LHCN-M2 (cell line): ENCODE measurements at places on chromosomes 7 and 10. TPM values are rescaled to one million over a fixed set of nuclear protein-coding genes. Genes with fewer than 3 reads are reported as not detected.
A peak's percentile ranks its signal among the peaks of the same experiment; 100 is the strongest.

DENND2A gene
- total RNA-seq: not detected in 2 replicates

CPVL gene
- total RNA-seq: 0.06 and 0.19 TPM in 2 replicates

DNA sequence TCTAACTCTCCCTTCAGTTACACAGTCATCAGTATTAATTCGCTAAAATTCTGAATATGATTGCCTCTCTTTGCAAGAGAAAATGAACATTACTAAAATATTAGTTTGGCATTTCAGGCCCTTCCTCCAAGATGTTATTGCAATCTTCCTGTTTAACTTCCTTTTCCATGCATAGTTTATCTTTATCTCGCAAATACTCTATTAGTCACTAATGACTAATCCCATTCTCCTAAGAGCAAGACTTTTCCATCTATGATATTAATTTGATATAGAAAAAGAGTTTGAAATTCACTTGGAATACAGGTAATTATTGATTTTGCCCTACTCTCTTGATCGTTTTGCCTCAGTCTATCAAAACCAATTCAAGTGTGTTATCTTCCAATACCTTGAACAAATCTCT, 41.8 kb upstream of the SEMA3A start:
- DNase-seq: peak; percentile 57

DNA sequence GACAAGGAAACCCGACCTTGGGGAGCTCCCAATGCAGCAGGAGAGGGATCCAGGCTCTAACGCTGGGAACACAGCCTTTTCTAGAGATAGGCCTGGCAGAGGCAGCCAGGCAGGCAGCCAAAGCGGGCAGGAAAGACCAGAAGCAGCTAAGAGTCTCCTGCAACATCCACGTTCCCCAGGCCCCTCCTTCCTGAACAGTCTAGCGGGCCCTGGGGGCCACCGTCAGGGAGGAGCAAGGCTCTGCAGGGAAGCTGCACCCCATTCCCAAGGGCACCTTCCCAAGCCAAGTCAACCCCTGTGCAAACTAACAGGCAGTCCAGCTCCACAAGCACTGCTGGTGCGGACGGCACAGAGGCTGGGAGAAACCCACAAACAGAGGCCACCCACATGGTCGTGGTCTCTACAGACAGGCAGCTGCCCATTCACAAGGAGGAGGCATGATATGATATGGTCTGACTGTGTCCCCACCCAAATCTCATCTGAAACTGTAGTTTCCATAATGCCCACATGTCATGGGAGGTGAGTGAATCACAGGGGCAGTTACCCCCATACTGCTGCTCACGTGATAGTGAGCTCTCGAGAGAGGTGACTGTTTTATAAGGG, 115.7 kb downstream of the MAD1L1 start:
- DNase-seq: peak; percentile 68

GNAT3 gene
- not detected in 2 replicates for total RNA-seq

NACAD gene
- total RNA-seq: 2.6 and 2.9 TPM in 2 replicates

DNA sequence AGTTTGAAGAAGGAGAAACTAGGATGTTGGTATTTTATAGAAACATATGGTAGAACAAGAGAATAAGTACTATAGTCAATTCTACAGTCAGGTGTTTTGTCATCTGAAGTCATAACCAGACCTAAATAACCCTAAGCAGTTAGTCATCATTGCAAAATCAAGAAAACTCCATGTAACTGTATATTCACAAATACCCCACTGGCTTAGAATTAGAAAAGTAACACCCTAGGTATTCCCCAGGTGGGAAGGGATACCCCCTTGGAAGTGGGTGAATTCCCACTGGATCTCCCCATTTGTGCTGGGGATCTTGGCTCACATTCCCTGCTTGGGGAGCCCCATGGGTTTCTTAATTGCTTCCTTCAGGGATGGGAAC, 45.9 kb upstream of the ITGB8 start:
- no peak for DNase-seq

- DNase-seq: peak; percentile 93
Measured at GRCh38 chr10:70363971-70364771, 18.3 kb downstream of the LRRC20 start.

KLF14 gene
- not detected in 2 replicates for total RNA-seq

DNA sequence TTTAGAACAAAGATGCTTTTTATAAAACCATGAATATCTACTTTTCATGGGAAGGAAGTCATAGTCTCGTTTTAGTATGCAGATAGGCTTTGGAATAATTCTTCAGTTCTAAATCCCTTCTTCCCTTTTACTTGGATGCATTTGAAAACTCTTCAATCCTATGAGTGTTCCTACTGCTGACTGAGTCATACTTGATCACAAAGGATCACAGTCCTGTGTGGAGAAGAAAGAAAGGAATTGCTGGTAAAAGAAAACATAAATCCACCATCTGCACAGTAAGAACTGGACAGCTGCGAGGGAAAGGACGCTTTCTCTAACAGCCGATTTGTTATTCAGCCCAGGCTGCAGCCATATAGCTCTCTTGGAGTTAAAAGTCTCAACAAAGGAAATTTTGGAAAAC, 209.9 kb downstream of the SEMA3E start:
- DNase-seq: peak; percentile 67

DNA sequence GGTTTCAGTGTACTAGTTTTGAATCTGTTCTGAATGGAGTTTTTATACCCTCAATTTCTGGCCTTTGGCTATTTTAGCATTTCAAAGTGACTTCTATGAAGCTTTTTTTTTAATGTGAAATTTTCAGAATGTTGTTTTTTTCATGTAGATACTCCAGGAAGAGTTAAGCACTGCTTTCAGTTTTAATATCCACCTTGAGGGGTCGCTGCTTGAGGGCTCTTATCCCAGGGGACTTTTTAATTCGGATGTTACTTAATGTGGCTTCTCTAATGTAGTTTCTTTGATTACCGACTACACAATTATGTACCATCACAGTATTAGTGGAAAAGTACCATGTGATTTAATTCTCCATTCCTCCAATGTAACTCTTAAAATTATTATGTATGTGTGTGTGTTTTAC, 5.2 kb downstream of the IFIT5 start:
- DNase-seq: peak; percentile 57

DNA sequence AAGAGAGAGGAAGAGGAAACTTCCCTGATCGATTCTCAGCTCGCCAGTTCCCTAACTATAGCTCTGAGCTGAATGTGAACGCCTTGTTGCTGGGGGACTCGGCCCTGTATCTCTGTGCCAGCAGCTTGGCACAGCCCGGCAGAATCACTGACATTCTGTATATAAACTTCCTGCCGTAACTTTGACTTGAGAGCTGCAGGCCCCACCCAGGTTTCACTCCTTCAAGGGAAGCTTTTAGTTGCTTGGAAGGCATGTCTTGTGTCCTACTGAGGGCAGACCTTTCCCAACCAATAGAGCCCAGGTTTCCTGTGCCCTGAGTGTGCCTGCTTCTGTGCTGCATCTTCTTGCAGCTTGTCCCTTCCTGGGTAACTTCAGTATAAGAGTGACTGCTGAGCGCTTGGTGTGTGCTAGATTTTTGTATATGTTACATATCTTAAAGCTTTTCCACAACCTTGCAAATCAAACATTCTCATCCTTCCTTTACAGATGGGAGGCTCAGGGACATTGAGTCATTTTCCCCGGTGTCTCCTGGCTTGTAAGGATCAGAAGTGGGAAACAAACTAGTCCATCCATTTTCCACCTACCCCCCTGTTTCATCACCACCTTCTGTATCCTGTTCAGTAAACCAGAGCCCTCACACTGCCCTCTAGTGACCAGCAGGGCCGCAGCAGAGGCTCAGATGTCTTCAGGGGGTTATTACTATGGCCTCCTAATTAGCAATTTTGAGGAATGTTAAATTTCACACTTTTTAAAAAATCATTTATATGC, 225.2 kb upstream of the PRSS58 start:
- DNase-seq: peak; percentile 59

GPRIN2 gene
- not detected in 2 replicates for total RNA-seq

ADCYAP1R1 gene
- total RNA-seq: 0.06 TPM in 1 of 2 replicates, not detected in the other

MBLAC1 gene
- total RNA-seq: 1.9 and 5.9 TPM in 2 replicates

- no peak for DNase-seq
Measured at GRCh38 chr7:134792968-134793367, 13.5 kb downstream of the CALD1 start.

VWDE gene
- 0.11 and 0.51 TPM in 2 replicates for total RNA-seq

DNA sequence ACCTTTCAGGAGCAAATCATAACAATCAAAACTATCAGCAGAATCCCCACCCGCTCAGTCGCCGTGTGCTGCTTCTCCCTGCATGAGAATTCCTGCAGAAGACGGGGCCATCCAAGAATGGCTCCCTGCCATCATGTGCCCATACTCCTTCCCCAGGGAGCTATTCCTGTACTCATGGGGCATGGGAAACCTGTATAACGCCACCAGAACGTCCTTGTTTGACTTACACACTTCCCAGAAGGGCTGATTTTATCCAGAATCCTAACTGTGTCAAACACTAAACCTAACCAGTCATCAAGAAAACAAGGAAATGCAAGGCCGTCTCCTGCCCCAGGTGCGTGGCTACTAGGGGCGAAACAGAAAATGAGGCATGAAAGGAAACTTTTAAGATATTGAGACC, 16.0 kb downstream of the DIP2C start:
- DNase-seq: no peak

SPAG6 gene
- total RNA-seq: not detected in 2 replicates

DNA sequence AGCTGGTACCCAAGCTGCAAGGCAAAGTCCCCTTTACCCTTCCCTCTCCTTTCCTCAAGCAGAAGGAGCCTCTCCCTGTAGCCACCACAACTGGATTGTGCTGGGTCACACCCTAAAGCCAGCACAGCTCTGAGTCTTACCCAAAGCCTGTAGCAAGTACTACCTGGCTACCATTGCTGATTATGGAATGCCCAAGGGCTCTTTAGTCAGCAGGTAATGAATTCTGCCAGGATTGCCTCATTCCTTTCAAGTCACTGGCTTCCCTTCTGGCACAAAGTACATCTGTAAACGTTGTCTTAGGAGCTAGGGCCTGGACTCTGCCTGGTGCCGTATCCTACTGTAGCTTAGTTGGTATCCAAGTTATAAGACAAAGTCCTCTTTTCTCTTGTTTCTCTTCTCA, 52.0 kb downstream of the FAS start:
- no peak for DNase-seq

GRCh38 chr10:11180228-11180627, 162.6 kb downstream of the CELF2 start:
- DNase-seq: no peak

DNA sequence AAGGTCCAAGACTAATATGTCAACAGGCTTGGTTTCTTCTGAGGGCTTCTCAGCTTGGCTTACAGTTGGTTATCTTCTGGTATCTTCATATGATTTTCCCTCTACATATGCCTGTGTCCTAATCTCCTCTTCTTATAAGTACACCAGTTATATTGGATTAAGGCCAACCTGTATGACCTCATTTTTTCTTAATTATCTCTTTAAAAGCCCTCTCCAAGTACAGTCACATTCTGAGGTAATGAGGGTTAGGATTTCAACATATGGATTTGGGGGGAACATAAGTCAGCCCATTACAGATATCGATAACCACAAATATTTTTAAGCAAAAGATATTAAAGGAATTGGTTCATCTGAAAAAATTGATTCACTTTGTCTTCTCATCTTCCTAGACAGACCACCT, 49.2 kb downstream of the IQUB start:
- DNase-seq: no peak

ITPRID1 gene
- not detected in 2 replicates for total RNA-seq

GRCh38 chr7:111205251-111205650, 114.3 kb downstream of the LRRN3 start:
- DNase-seq: no peak

HOXA13 gene
- total RNA-seq: 0.06 and 0.11 TPM in 2 replicates

- peak; percentile 20 for DNase-seq
Measured at GRCh38 chr7:82413237-82413636, 30.3 kb downstream of the CACNA2D1 start.

NFE2L3 gene
- 1.6 and 2.6 TPM in 2 replicates for total RNA-seq

HOXA2 gene
- total RNA-seq: 0.46 and 0.51 TPM in 2 replicates

DNA sequence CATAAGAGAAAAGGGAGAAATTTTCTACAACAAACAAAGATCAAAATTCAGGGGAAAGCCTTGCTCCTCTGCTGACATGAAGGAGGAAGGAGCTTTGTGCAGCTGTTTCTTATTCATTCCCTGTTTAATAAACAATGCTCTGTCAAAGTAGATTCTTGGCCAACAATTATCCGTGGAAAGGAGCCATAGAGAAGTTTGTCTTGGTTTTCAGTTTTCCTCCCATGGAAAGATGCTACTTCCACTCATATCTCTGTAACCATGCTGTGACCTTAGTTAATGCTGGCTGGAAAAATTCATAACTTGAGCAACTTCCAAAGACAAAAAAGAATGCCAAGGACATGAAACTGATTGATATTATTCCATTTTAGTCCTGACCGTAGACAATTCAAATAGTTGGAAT, 8.1 kb downstream of the DDC start:
- DNase-seq: peak; percentile 13

DNA sequence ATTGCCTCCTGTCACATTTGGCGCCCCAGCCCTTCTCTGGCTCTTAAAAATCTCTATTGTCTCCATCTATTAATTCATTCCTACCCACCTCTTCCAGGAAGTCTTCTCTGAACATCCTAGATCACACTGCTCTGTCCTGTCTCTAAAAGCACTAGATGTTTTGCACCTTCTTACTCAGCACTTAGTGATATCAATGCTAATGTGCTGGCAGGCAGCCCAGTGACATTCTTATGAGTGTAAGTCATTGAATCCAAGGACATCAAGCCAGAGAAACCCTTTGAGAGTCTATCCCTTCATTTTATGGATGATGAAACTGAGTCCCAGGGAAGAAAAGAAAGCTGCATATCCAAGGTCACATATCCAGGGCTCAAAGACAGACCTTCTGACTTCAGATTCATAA, 48.3 kb upstream of the PAX2 start:
- DNase-seq: peak; percentile 61

DNA sequence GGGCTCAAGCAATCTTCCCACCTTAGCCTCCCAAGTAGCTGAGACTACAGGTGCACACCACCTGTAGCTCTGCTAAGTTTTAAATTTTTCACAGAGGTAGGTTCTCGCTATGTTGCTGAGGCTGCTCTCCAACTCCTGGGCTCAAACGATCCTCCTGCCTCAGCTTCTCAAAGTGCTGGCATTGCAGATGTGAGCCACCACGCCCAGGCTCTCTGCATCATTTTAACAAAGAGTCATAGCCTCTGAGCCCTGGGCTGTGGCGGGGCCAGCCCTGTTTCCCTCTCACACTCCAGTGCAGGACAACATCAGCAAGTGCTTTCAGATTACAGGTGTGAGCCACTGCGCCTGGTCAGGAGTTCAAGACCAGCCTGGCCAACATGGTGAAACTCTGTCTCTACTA, 102.5 kb downstream of the COL26A1 start:
- no peak for DNase-seq

PNLIPRP3 gene
- 0.06 TPM in 1 of 2 replicates, not detected in the other for total RNA-seq

DNA sequence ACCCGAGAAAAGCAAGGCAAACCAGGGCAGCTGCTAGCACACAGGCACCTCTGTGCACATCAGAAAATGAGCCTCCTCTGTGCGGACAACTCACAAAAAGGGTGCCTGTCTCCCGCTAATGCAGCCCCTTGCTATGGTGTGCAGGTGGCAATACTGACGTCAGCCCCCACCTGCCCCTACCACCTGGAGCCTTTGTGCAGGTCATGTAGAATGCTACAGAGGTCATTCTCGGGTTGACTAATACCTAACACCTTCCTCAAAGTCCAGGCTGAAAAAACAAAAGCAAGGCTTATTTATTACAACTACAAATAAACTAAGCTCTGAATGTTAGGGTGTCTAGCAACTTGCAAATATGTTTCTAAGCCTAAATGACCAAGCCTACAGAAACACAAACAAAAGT, 13.9 kb downstream of the PIP4K2A start:
- no peak for DNase-seq

- no peak for DNase-seq
Measured at GRCh38 chr7:70432567-70433001, 699.4 kb upstream of the GALNT17 start.

GRCh38 chr7:7982904-7983303, 14.3 kb downstream of the GLCCI1 start:
- DNase-seq: no peak

- DNase-seq: no peak
Measured at GRCh38 chr10:244227-244626, 109.0 kb downstream of the ZMYND11 start.
